ENCODE measurements at places on chromosomes 7 and 10.

- no peak for DNase-seq
Observed at GRCh38 chr10:28798428-28798955, 121.2 kb downstream of the BAMBI start.

- no peak for DNase-seq
Observed at GRCh38 chr10:123999956-124000615, 93.3 kb downstream of the CHST15 start.

DNA sequence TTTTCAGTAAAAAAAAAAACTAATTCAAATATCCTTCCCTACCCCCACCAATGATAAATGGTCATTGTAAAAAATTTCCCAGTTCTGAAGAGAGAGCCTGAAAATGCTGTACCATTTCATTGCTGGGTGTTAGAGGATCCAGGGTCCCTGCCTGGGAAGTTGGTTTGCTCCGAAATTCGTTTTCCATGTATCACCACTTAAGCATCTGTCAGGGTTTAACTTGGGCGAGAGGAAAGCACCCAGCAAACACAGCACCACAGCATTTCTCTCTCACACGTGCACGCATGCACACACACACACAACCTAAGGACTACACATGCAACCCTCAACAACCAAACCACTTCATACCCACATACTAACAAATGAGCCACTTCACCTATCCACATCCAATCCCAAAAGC, 42.1 kb upstream of the EMX2 start:
- no peak for DNase-seq

DNA sequence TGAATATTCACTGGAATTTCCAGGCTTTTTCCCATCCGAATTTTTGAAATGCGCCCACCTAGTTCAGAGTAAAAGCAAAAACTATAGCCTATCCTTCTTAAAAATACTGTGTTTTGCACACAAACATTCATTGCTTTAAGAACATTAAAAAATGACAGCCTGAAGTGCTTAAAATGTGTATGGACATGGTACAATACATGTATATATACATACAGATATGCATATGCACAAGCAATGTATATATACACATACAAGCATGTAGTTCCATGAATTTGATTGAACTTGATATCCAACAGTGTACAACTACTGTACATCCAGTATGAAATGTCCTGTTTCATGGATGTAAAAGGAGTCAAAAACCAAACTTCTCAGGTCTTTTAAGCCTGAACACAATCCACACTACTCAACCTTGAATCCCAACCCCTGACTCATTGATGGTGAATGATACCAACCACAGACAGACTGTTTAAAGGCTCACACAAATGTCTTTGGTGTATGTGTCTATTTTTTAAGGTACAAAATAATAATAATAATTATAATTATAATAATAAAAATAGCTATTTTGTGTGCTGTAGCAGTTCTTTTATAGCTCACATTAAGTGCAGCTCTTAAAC, 14.8 kb downstream of the INHBA start:
- no peak for DNase-seq

- DNase-seq = no peak
Observed at GRCh38 chr10:31599626-31600504, 280.8 kb downstream of the ZEB1 start.

All from GM04504 (cell line).